ENCODE measurements at places on chromosomes 1 and 21. TPM values are rescaled to one million over a fixed set of nuclear protein-coding genes. Genes with fewer than 3 reads are reported as not detected.

Gene TNFRSF25
- total RNA-seq, result 24.4 TPM

Gene PYHIN1
- not detected for total RNA-seq

Gene TIPRL
- 35.1 TPM for total RNA-seq

Gene S100A8
- not detected for total RNA-seq

Gene IPO13
- 26.2 TPM for total RNA-seq

Gene RORC
- not detected for total RNA-seq

Gene GPR25
- total RNA-seq, result not detected

Gene BGLAP
- 0.67 TPM for total RNA-seq

Gene SERTAD4
- 0.63 TPM for total RNA-seq

Gene DDR2
- 1.4 TPM for total RNA-seq

Gene PTGER3
- total RNA-seq, result 4.4 TPM

Gene TRIM33
- 40.8 TPM for total RNA-seq

Gene NMNAT2
- 0.12 TPM for total RNA-seq

Gene NUP210L
- 0.18 TPM for total RNA-seq

Gene ANGPTL3
- total RNA-seq, result not detected

Gene GOLPH3L
- total RNA-seq, result 6.6 TPM

Gene FMOD
- 2.3 TPM for total RNA-seq

Gene PERM1
- 1.0 TPM for total RNA-seq

Gene MAN1C1
- total RNA-seq, result 118 TPM

Gene CASQ2
- 2.0 TPM for total RNA-seq

Gene RNU1-3
- total RNA-seq, result under 0.01 TPM

Gene S100B
- total RNA-seq, result 0.21 TPM

Gene GJA8
- not detected for total RNA-seq

Gene DEPDC1
- total RNA-seq, result 37.6 TPM

All from cardiac muscle cell (in vitro differentiated cells and primary cell).